ENCODE measurements at places on chromosomes 6 and 20.

DNA sequence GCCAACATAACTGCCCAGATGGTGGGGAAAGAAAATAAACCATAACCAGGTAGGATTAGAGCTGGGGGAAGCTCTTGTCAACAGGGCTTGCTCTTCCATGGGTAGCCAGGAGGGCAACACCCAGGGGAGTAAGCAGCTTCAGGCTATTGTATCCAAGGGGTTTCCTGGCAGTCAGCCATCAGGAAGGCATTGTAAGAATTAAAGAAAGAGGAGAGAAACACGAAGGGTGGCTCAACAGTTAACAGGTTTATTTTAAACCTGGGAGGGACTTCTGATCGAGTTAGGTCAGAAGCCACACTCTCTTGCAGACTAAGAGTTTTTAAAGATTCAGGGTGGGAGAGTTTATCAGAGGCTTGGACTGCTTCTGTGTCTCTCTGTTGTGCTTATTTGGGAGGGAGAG lies 114.2 kb downstream of the QRSL1 start:
- DNase-seq, result no peak

GRCh38 chr6:44511126-44511525 lies 123.6 kb downstream of the CDC5L start:
- DNase-seq, result no peak

DNA sequence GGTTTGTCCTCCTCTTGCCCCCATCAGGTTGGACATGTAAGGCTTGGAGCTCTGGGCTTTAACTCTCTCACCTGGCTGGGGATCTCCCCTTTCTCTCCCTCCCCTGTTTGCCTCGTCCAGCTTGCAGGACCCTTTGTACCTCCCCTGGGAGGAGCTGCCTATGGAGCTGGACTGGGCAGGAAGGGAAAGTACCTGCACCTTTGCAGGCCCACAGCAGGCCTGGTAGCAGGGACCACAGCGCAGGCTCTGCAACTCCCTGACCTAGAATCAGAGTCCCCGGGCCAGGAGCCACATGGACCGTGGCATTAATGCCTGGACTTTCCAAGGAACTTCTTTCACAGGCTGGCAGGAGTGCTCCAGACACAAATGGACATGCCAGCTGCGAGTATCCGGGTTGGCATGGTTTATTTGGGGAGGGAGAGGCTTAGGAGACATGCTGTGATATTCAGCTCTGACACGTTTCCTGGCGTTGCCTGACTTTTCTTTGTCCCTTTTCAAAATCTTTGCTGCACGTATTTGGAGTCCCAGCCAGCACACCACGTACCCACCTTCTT lies 268.5 kb upstream of the EXOC2 start:
- no peak for DNase-seq

- DNase-seq, result no peak
These were observed 52.0 kb downstream of the ITCH start for GRCh38 chr20:34415079-34415478.

GRCh38 chr6:34396518-34396917 lies 4.0 kb upstream of the NUDT3 start:
- DNase-seq, result no peak

GRCh38 chr6:74755196-74755595 lies 450.7 kb downstream of the COL12A1 start:
- no peak for DNase-seq

GRCh38 chr20:19073584-19074218 lies 138.7 kb upstream of the SLC24A3 start:
- DNase-seq, result no peak

DNA sequence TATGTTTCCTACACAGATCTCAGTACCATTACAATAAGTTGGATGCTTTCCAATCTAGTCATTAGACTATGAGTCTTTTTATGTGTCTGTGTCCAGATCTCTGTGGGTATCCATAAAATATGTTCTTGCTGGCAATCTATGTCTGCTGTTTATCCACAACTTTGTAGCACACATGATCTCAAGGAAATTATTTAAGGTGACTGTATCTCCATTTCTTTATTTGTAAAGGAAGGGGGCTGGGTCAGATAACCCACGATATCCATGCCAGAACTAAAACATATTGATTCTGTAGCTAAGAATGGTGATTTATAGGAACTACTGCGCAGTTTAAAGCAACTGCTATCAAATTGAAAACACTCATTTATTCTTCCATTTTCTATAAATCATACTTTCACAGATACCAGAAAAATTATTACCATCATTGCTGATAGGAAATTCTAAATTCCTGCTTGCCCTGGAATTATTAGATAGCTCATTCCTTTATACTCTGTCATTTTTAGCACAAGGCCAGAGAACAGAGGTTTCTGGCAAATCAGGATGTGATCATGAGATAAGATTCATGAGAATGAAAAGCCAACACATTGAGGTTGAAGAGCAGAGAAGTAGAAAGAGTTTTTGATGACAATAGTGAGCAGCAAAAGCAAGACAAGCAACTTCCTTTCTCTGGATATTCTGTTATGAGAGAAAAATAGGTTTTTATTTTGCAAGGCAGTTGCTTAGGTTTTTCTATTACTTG lies 851.4 kb upstream of the CITED2 start:
- no peak for DNase-seq
